Fibroblast of mammary gland (primary cell): ENCODE measurements at places on chromosomes 2 and 18.
A peak's percentile ranks its signal among the peaks of the same experiment; 100 is the strongest.

GRCh38 chr18:63137999-63138435 lies 181.6 kb downstream of the BCL2 start:
- no peak for DNase-seq

DNA sequence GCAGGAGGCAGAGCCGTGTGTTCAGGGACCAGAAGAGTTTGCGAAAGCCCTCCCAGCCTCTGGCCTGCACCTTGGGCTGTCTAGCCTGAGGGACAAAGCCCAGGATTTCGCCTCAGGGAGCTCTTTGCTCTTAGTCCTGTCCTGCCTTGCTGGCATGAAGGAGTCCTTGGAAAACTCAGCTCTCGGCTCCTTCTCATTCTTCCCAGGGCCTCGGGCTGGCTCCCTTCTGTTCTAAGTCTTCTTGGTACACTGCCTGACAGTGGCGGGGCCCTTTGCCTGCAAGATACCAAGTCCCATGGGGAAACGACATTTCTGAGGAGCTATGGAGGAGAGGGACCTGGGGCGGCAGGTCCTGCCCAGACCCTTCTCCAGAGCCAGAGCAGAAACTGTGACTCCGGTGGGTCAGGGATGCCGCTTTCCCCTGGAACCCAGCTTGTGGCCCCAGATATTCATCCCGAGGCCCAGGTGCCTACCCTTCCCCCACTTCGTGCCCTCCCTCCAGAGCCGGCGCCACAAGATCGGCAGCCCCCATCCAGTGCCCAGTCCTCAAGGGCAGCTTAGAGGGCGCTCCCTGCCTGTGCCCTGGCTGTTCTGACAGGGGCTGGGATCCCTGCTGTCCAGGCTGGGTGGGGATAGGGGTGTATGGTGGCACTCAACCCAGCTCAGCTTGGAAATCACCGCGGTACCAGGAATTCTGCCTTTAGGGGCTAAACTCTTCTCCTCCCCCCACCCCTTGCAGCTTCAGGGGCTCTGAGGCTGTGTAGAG lies 5.5 kb upstream of the CYP26B1 start:
- DNase-seq: no peak

DNA sequence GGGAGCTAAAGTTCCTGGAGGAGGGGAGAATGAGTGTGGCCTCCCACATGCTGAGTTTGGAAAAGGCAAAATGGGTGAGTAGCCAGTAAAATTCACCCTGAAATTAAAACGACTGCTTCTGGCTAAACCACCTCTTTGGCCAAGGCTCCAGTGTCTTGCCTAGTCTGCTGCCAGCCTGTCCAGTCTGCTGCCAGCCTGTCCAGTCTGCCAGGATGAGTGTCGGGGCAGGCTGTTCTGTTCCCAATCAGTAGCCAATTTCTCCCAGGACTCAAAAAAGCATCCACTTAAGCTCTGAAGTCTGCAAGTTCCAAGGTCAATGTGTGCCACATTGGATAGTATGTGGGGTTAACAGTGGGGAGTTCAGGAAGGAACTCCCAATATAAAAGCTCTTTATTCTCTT lies 134.6 kb upstream of the KLHL29 start:
- DNase-seq: no peak

DNA sequence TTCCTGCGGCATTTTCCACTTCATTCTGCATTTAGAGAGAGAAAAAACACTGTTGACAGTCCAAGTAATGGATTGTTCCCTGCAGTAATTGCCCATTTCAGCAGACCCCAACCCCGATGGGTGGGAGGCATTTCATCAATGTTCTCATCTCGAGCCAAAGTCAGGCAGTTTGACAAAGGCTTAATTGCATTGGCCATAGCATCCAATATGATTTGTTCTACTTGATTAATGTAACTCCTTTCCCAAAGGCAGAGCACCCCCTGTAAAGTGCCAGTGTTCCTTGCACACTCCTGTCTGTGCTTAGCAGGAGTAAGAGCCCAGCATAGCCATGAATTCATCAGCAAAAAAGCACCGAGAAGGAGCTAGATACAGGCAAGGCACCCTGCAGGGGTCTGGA lies 174.4 kb downstream of the SEPTIN10 start:
- no peak for DNase-seq

DNA sequence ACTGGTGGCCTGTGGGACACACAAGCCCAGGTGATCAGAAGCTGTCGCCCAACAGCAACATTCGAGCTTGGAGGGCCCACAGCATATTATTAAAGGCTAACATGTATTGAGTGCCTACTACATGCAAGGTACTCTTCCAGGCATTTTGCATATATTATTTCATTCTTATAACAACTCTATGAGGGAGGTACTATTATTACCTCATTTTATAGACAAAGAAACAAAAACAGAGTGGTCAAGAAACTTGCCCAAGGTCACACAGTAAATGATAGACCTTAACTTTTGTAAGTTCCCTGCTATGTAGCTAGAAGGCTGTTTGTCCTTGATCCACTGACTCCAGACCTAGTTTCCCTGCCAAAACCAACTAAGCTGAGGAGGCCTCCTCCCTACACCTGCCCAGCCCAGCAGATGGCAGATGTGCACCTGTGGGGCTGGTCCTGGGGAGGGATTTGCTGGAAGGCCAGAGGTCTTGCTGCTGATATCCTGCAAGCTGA lies 35.7 kb downstream of the KANSL3 start:
- DNase-seq: no peak

DNA sequence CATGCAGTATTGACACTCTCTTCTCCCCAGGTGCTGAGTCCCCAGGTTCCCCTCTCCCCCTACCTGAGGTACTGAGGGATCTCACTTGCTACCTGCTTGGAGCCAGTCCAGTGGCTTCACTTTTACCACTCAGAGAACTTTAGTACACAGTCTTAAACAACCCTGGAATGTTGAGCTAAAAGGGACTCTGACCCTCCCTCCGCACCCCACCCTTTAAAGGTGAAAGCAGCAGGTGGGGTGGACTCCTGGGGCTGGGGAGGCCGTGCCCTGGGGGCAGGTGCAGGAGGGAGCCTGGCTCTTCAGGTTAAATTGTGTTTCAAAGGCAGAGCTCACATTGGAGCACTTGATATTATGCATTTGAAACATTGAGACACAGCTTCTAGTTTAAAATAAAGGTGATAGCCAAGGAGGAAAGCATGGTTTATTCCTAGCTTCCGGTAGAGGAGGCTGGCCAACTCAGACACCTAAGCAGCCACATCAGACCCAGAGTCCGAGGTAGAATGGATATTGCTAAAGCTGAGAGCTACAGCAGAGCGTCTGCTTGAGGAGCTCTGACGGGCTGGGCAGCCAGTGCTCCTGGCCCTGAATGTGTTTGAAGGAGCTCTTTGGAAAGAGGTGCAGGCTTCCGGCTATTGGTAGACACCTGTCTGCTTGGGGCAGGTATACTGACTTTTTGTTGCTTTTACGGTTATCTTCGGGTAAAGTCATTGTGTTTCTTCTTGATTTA lies 196.4 kb downstream of the AGAP1 start:
- DNase-seq: no peak

GRCh38 chr2:127085317-127085681 lies 21.7 kb downstream of the BIN1 start:
- DNase-seq: no peak

DNA sequence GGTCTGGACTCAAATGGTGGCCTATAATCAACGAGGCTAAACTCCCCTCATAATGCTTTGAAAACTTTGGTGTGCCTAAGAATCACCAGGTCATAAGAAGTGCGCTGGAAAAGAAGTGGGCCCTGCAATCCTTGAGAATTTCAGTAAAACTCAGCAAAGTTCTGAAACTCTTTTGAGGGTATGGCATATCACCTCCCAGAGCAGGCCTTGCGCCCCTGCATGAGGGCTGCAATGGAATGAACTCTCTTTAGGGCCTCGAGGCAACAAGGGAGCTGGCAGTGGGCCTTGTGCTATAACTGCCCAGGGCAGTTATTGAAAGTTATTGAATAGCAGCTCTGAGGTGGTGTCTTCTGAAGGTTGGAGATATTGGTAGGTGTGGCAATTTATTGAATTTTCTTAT lies 34.5 kb upstream of the AFF3 start:
- no peak for DNase-seq

GRCh38 chr2:29766191-29766590 lies 155.2 kb downstream of the ALK start:
- DNase-seq: peak; percentile 78

DNA sequence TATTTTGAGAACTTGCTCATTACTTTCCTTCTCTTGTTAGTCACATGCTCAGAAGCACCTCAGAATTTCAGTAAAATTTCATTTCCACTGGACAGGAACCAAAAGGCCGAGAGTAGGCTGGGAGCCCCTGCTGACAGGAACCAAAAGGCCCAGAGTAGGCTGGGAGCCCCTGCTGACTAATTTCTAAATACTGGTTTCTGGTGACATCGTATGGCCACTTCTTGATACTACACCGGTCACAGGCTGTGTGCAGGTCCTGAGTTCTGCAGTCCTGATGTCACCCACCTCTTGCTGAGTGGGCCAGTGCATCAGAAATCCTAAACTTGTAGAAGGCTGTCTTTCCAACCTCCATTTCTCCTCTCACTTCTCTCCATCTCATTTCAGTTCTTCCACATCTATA lies 17.7 kb upstream of the EN1 start:
- peak; percentile 76 for DNase-seq

- peak; percentile 56 for DNase-seq
Measured at GRCh38 chr2:186546846-186547245, 43.0 kb upstream of the ITGAV start.

DNA sequence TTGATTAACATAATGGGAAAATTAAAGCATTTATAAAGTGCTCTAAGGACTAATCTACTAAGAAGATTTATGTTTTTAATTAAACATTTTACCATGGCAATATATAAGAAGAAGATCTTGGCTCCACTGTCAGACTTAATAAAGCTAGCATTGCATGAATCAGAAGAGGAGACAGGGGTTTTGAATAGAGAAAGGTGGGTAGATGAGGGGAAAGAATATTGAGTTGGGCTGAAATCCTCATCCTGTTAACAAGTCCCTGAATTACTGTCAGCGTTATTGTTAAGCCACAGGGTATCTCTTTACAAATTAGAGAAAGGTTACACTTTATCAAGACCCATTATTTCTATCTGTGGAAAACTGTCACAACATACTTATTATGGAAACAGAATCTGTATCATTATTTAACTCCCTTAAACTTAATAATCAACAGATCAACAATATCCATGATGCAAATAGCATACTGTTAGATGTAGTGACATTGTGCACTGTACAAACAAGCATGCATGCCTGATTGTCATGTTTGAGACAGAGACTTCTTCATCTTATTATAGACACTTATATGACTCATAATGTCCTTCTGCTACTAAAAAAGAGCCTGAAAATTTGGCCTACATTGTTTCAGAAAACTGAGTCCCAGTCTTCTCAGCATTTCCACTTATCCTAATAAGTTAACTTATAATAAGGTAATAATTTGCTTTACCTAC lies 304.1 kb downstream of the NRXN1 start:
- DNase-seq: no peak

DNA sequence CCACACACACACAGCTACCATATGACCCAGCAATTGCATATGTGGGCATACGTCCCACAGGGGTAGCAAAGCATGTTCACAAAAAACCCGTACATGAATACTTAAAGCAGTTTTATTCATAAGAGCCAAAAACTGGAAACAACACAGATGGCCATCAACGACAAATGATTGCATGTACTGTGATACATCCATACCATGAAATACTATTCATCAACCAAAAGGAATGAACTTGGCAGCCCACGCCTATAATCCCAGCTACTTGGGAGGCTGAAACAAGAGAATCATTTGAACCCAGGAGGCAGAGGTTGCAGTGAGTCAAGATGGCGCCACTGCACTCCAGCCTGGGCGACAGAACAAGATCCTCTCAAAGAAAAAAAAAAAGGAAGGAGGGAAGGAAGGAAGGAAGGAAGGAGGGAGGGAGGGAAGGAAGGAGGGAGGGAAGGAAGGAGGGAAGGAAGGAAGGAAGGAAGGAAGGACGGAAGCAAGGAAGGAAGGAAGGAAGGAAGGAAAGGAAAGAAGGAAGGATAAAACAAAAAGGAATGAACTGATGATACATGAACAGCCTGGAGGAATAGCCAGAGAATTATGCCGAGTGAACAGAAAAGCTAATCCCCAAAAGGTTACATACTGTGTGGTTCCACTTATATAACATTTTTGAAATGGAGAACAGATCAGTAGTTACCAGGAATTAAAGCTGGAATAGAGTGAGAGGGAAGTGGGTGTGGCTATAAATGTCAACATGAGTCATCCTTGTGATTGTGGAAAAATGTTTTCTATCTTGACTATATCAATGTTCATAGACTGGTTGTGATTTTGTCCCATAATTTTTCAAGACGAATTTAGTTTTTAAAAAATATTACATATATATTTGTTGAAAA lies 19.6 kb upstream of the YPEL5 start:
- peak; percentile 85 for DNase-seq

DNA sequence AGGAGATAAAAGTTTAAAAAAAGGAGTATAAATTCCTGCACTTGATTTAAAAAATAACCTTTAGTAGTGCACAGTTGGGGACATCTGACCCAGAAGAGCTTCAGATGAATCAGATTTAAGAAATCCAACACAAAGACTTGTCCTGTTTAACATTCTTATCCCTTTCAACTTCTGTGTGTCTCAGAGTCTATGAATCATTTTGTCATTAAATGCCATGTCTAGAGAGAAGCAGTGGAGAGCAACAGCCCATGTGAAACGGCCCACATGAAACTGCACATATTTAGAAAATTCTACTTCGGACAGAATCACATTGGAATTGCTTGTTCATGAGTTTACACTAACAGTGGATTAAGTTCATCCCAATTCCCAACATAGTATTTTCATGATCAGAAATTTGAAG lies 278.6 kb downstream of the SLC8A1 start:
- no peak for DNase-seq

DNA sequence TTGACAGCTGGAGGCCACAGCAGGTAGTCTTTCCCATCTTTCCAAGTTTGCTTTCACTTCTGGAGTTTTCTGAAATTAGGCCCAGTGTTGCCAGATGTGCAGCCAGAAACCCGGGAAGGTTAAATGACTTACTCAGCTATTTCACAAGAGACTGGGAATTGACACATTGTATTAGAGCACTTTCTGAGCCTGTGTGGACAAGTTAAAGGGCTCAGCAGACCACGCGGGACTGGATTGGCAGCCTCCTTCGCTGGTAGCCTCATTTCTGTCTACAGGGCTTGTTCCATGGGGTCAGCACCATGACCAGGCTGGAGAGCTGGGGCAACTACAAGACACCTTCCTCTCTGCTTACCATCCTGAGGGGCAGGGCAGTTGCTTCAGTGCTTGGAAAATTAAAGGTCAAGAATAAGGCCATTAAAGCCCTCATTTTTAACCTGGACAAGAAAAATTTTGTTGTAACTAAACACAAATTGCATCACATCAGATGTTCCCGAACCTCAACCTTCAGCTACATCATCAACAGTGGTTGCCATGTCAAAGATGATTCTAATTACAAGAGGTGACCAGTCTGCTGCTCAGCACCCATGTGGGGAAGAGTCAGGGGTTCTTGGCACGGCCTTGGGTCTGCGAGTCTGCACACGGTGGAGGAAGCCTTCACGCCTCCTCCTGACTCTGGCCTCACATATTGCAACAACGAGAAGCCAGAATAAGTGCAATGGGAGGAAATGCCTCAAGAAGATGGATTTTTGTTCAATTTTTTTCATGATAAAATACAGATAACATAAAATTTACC lies 279.5 kb upstream of the RAB6C start:
- DNase-seq: no peak

DNA sequence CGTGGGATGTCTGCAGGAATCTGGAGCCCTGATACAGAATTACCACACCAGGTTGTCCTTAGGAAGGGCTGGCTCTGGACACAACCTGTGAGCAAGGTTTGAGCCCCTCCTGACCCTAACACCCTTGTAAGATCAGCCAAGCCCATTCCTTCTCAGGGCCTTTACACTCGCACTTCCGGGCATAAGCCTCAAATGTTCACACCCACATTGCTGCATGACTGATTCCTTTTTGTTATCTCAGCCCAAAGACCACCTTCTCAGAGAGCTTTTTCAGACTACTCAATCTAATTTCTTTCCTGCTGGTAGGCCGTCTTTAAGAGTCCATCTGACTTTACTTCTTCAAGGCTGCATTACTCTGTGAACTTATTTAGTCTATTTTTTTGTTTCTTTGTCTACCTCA lies 464.0 kb upstream of the SPRED2 start:
- no peak for DNase-seq
